ENCODE measurements at places on chromosomes 5 and 9.

GRCh38 chr5:158451993-158452672 lies 593.2 kb upstream of the CLINT1 start:
- DNase-seq: no peak

DNA sequence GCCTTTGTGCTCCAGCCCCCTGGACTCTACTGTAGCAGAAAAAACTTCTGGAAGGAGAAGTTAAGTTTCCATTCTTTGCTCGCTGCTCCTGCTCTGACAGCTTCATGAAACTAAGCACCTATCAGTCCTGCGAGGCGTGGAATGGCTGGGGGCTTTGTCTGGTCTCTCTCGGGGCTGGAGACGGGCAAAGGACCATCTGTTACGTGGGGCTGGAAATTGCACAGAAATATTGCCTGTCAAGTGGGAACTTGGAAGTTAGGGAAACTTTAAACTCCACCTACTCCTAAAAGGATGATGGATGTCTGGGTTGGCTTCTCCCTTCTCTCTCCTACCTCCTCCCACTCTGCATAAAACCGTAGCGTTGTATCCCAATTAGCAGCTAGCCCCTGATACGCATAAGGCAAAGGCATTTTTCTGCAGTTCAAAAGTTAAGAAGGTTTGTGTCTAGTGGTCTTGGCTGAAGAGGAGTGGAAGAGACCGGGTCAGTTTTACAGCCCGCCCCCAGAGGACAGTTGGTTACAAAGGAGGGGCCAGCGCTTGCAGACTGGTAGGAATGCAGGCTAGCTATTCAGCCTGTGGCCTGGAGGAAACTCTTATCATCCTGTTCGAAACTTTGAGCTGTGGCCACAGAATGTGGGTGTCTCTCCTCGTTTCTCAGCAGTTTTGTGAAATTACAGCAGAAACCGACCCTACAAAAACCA lies 1.3 kb downstream of the FBXL7 start:
- DNase-seq: no peak

DNA sequence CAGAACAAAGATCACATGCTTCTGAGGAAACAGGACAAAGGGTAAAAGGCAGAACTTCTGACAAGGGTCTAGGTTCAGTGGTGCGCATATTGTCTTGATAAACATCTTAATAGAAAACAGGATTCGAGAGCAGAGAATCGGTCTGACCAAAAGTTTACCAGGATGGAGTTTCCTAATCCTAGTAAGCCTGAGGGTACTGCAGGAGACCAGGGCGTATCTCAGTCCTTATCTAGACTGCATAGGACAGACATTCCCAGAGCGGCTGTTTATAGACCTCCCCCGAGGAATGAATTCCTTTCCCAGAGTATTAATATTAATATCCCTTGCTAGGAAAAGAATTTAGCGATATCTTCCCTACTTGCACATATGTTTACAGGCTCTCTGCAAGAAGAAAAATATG lies 32.4 kb upstream of the TNFSF8 start:
- no peak for DNase-seq

DNA sequence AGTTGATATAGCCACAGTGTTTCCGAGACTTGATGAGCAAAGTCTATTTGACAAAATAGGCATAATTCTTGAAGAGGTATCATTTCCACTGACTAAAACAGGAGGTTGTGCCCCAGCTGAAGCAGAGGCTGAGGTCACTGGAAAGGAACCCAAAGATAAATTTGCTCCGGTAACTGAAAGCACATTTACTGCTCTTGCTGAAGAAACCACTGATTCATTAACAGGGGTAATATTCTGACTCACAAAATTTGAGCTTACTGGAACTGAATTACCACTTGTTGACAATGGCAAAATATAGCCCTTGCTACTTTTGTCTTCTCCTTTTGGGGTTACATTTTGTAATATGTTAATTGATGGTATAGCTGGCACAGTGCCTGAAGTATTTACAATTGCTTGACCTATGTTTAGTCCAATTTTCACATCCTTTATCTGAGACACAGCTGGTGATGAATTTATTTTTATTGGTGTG lies 30.2 kb downstream of the MLANA start:
- no peak for DNase-seq

GRCh38 chr5:138601444-138601843 lies 26.2 kb upstream of the HSPA9 start:
- no peak for DNase-seq

GRCh38 chr5:77628840-77629508 lies 9.5 kb downstream of the OTP start:
- no peak for DNase-seq

GRCh38 chr9:21110708-21111576 lies 30.7 kb downstream of the IFNW1 start:
- no peak for DNase-seq

DNA sequence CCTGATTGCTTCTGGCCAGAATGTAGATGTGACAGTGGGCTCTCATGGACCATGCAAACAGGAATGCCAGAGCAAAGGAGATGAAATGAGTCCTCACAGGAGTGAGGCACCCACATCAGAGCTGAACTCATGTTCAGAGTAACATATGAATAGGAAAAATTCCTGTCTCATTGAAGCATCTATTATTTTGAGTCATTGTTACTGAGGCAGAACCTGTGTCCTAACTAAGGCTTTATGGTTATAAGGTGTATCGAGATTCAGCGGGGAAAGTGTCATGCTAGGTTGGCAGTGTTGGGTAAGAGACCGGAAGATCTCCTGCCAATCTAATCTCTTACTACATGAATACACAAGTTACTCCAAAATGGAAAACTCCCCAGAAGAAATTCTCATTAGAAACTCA lies 304.1 kb downstream of the TRPM3 start:
- DNase-seq: no peak

DNA sequence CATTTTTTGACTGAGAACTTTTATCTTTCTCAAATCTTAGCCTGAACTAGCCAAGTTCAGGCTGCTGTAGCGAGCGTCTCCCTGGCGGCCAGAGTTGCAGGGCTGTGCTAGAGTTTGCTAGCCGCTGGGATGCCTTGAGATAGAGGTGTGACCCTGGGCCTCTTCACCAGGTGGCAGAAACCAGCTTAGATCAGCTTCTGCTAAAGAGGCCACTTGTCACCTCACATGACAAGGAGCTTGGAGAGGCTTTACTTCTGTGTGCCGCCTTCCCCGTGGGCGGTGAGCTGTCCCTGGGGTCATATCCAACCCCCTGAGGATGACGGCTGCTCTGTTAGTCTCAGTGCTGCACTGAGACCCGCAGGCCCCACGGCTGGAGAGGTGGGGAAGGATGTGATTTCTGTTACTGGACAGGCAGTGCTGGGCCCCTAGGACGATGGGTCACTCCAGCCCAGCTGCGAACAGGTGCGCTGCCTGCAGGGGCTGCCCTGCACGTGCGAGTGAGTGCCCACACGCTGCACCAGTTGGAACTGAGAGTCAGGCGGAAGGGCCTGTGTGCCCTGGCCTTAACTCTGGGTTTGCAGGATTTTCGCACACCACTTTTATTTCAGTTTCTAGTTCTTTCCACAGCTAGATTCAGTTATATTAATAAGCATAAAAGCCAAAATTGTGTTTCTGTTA lies 63.8 kb downstream of the EHMT1 start:
- no peak for DNase-seq

DNA sequence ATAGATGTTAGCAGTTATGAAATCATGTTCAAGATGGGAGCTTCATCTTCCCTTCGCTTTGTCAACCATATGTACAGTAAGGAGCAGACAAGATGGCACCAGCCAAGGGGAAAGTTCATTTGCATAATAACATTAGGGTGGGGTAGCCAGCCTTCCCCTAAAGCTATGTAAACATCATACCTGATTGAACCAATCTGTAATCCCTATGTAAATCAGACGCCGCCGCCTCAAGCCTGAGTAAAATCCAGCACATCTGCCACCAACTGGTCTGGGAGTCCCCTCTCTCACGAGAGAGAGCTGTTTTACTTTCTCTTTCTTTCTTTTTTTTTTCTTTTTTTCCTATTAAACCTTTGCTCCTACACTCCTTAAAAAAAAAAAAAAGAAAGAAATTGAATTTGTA lies 30.8 kb upstream of the REEP2 start:
- no peak for DNase-seq

- no peak for DNase-seq
Observed at GRCh38 chr5:172524573-172525021, 70.3 kb upstream of the SH3PXD2B start.

DNA sequence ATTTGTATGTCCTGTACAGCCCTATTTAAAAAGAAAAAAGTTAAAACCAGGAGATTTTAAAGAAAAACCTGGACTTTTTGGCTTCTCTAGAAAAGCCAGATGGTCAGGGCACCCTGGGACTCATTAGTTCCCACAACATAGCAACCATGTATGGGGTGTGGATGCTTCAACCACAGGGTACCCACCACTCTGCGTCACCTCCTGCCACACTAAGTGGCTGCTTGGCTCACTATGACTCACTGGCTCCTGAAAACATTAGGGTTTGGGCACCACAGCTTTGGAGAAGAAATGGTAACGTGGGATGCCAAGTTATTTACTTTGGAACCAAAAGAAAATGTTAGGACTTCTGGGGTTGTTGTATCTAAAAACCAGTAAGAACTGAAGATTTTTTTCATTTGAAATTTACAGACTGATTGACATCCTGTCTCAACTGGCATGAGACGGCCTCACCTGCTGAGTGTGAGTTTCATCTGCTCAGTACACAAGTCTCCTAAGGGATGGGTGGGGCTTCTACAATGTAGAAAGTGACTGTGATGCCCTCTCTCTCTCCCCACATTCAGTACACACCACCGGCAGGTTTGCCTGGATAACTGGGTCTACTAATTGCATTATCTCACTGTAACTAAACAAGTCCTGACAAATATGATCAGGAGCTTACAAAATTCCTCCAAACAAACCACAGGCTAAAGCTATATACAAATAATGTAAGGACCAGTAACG lies 103.9 kb downstream of the ESM1 start:
- no peak for DNase-seq

- no peak for DNase-seq
Observed at GRCh38 chr9:36862206-36863145, 171.6 kb downstream of the PAX5 start.

DNA sequence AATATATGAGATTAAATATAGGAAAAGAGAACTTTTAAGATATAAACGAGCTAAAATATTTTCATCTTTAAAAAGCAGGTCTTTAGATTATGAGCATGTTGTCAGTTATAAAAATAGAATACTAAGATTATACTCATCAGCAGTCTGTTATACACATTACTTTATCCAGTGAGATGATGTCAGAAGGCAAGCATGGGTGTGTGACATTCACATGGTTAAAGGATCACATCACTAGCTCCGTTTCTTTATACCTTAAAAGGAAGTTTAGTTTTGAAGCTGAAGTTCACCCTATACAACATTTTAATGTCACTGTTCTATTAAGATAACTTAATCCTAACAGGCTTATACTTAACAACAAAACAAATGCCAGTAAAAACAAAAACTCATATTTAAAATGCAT lies 59.6 kb downstream of the RICTOR start:
- no peak for DNase-seq

GRCh38 chr9:69178583-69179011 lies 4.5 kb downstream of the TJP2 start:
- no peak for DNase-seq
